ENCODE measurements at places on chromosomes 2 and 18.

- DNase-seq: no peak
These were observed 226.7 kb upstream of the PKDCC start for GRCh38 chr2:41821167-41821566.

- DNase-seq: no peak
These were observed 31.0 kb upstream of the ALLC start for GRCh38 chr2:3626812-3627499.

DNA sequence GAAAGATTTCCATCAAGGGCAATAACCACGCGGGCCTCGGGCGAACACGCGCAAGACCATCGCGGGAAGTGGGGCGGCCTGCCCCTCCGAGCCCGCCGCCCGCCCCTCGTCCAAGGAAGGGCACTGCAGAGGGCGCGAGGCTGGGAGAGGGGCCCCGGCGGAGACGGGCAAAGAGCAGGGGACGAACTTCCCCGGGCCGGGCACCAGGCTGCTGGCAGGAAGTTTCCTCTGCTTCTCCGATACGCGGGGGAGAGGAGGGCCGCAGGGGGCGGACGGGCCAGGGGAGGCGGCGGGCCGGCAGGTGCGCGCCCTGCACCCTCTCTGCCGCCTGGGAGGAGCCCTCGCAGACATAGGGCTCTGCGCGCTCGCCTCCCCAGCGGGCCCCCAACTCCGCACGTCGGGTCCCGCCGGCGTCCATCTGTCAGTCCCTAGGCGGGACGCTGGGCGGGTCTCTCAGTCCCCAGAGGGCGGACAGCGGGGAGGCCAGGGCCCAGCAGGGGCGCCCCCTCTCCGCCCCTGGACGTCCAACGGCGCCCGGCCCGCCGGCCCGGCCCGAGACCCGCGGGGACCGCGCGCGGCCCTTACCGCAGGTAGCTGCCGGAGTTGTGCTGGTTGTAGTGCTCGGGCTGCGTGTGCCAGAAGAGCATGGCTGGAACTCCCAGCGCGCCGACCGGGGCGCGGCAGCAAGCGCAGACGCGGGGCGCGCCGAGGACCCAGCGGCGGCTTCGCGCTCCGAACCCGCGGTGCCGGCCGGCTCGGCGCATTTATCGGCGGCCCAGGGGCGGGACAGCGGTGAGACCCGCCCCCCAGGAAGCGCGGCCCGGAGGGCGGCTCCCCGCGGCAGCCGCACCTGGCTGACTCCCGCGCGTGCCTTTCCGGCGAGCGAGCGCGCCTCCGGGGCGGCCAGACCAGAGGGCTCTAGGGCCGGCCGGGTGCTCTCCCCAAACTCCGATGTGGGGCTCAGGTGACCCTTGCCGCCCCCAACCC is at the start of gene TFCP2L1:
Gene TFCP2L1, minus strand, starts transcription at position 740 of the 987 bp plus-strand sequence. Its CDS starts 93 bp downstream, at position 647.
- no peak for DNase-seq

GRCh38 chr2:241603686-241604085 is 33.3 kb downstream of the THAP4 start:
- no peak for DNase-seq

Measured in renal pelvis (tissue), 12 donors.